ENCODE measurements at places on chromosomes 12 and 14.

DNA sequence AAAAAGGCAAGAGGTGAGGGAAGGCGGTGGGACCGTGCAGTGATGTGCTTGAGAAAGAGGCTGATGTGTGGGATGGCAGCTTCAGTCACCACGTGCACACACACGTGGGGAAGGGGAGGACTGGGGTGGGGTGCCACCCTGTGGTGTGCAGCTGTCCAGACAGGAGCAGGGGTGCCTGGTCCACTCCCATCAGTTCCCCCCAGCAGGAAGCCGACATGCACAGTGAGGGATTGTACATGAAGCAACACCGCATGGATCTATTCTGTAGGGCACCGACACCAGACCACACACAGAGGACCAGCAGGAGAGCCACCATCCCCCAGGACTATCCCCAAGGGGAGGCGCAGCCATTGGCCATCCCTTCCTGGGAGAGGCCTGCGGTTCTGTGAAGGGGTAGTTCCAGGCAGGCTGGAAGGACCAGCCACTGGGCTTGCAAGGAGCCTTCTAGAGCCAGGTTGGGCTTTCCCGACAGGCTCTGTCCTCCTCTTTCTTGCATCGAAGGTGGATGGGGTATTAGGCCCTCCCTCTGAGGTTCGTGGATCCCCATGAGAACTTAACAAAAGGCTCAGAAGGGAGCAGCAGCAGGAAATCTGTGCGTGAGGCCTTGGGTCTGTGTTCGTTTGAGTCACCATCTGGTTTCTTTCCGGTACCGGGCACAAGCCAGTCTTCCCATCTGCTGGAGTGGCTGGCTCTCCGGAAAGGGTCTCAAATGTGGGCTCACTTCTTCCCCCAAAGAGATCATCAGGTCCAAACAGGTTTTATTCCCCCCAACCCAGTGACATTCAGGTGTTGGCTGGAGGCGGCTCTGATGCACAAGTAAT, 59.8 kb downstream of the PLEKHG3 start:
- no peak for DNase-seq

DNA sequence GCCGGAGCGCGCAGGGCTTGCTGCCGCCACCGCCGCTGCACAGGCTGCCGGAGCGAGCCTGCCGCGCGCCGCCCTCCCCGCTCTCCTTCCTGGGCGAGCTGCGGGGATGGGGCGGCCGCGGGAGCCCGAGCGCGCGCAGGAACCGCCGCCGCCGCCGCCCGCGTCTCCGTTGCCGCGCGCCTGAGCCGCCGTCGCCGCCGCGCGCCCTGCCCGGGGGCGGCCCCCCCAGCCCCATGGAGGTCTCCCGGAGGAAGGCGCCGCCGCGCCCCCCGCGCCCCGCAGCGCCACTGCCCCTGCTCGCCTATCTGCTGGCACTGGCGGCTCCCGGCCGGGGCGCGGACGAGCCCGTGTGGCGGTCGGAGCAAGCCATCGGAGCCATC, 352 bp downstream of the PLXNC1 start:
- DNase-seq = no peak

GRCh38 chr14:73777420-73777819, 63.2 kb upstream of the PNMA1 start:
- no peak for DNase-seq

DNA sequence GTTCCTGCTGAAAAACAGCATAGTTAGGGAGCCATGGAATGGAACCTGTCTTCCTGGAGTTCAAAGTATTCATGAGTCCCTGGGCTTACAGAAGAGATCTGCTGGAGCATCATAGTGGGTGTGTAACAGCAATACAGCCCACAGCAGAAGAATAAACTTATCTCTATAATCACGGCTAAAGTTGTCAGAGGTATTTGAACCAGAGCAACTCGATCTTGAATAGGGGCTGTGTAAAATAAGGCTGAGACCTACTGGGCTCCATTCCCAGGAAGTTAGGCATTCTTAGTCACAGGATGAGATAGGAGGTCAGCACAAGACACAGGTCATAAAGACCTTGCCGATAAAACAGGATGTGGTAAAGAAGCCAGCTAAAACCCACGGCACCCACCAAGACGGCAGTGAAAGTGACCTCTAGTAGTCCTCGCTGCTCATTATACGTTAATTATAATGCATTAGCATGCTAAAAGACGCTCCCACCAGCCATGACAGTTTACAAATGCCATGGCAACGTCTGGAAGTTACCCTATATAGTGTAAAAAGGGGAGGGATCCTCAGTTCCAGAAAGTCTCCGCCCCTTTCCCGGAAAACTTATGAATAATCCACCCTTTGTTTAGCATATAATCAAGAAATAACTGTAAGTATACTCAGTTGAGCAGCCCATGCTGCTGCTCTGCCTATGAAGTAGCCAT, 223.4 kb downstream of the PCNX1 start:
- DNase-seq = no peak

DNA sequence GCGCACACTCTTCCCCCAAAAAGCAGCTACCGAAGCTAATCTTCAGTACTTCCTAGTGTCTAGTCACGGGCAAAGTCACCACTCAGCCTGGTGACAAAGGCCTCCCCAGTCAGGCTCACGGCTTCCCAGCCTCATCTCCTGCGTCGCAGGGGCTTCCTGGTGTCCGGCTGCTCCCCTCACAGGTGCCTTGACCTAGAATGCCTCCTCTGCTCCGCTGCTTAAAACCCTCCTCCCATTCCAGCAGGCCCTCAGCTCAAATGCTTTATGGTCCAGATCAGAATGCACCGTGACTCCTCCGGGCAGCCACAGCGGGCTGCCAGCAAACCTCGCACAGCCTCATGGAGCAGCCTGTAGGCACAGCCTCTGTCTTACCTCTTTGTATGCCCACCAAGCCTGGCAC, 53.1 kb downstream of the PRIMA1 start:
- DNase-seq = no peak

DNA sequence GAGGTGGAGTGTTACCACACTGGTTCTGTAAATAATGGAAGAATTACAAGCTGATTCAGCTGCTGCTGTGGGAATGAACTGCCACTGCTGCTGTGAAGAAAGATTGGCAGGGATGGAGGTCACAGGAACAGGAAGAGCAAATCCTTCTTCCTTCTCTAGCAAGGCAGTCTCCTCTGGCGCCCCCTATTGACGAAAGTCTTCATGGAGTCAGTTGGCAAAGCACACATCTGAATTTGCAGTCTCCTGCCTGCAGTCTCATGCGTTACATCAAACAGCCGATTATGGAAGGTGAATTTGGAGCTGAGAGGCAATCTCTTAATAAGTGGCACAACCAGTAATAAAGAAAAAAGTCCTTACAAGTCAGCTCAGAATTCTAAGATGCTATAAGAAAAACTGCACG, 106.0 kb upstream of the TMTC1 start:
- DNase-seq = peak; percentile 1

DNA sequence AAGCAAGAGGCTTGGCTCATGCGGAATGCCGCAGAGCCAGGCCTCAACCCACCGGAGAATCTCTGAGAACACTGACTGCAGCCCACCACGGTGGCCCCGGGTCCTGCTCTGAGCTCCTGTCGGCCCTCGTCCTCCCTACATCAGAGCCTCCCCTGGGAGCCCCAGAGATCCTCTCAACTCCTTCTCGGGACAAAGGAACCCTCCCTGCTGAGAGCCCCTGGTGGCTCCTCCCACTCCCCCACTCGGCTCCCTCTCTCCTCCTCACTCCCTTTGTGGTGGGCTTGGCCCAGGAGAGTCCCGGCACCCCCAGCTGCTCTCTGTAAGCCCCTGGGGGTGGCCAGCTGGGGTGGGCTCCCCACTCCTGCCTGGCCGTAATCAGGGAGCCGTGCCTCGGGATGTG, 11.1 kb upstream of the INF2 start:
- no peak for DNase-seq

- DNase-seq = no peak
Measured at GRCh38 chr12:53571295-53571694, 54.9 kb downstream of the ATF7 start.

DNA sequence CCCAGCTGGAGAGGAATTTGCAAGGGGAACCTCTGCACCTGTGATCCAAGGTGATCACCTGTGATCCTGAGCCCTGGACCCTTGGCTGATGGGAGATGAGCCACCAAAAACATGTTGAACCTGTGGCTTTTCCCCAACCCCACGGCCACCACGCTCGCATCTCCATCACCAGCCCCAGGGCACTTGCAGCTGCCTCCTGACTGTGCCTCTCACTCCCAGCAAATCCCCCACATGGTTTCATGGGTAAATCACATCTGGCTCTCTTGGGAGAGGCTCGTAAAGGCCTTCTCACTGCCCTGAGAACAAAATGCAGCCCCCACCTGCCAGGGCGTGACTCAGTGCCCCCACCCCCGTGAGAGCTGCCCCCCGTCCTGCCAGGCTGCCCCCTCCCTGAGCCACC, 76.0 kb downstream of the RFLNA start:
- no peak for DNase-seq

- no peak for DNase-seq
Measured at GRCh38 chr12:115972241-115972640, 305.3 kb downstream of the MED13L start.

DNA sequence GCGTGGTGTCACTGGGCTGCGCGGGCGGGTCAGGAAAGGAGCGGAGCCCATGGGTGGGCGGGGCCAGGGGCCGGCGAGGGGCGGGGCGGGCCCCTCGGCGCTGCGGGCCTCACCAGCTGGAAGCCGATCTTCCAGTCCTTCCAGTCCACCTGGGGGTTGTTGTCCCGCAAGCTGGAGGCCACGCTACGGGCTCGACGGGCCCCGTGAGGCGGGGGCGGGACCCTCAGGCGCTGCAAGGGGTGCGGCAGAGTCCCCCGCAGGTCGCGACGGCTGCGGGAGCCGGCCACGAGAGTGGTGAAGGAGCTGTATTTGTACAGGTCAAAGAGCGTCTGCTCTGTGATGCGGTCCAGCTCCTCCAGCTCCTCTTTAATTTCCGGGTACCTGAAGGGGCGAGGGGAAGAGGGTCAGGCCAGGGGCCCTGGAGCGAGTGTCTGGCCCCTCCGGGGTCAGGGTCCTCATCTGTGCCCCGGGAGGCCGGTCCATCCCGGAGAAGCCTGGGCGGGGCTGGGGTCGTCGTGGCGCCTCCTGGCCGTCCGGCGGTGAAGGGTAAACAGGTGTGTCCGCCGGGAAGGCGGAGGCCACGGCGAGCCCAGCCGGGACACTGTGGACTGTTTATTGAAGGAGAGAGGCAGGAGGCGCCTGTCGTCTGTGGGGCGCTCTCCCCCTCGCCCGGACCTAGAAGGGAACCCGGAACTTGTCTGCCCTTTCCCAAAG, 11.9 kb downstream of the SCNN1A start:
- no peak for DNase-seq

GRCh38 chr12:108442067-108442466, 73.0 kb upstream of the FICD start:
- DNase-seq = no peak

- no peak for DNase-seq
Measured at GRCh38 chr14:93729993-93730392, 58.3 kb downstream of the PRIMA1 start.

DNA sequence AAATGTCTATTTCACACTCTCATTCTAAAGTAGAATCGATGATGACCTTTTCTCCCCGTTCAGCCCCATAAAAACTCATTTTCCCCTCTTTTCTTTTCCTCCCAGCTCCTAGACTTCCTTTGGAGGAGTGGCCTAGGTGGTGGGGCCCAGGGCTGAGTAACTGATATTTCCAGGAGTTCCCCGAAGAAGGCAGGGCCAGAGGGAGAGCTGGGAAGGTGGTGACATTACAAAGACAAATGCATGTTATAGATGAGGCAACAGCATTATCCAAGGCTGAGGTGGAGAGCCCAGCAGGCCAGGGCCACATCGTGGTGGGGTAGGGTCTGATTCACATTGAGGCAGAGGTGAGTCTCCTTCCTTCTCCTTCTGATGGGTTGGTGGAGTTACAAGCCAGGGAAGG, 22.2 kb upstream of the HDAC7 start:
- no peak for DNase-seq

- no peak for DNase-seq
Measured at GRCh38 chr12:75683220-75683619, 171.8 kb upstream of the KRR1 start.

DNA sequence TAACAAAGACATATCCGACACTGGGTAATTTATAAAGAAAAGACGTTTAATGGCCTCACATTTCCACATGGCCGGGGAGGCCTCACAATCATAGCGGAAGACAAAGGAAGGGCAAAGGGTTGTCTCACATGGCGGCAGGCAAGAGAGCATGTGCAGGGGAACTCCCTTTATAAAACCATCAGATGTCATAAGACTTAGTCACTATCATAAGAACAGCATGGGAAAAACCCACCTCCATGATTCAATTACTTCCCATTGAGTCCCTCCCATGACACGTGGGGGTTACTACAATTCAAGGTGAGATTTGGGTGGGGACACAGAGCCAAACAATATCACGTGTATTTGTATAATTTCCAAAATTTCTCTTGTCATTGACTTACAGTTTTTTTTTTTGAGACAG, 5.5 kb upstream of the LMNTD1 start:
- DNase-seq = peak; percentile 9

DNA sequence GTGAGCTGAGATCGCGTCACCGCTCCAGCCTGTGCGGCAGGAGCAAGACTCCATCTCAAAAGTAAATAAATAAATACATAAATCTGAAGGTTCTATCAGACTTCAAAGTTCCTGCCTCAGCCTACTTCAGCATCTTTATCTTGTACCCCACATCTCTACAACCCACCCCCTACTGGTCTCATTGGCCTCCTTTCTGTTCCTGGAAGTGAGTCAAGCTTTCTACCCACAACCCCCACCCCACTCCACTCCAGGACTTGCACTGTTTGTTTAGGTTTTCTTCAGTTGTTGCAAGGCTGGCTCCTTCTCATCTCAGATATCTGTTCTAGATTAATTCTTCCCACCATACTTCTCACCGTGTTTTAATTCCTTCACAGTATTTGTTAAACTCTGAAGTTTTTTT, 714 bp upstream of the PSMC6 start:
- DNase-seq = no peak

- no peak for DNase-seq
Measured at GRCh38 chr12:5059358-5059757, 15.7 kb downstream of the KCNA5 start.

GRCh38 chr12:118821386-118821925, 159.9 kb upstream of the SRRM4 start:
- no peak for DNase-seq

- no peak for DNase-seq
Measured at GRCh38 chr14:68981539-68981976, 2.5 kb upstream of the ACTN1 start.

DNA sequence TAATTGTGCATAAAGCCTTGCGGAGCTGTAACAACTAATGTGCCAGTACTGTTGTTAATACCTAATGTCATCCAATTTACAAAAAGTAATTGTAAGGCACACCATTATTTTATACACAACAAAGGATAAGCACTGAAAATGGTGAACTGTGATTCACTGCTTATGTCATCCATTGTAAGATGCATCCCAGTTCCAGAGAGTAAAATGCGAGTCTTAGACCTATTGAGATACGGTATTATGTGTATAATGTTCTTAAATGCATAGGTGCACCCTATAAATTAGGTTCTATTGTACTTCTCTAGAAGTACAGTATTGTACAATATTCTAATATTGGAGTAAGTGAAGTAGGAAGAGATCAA, 406 bp downstream of the PARP2 start:
- DNase-seq = peak; percentile 22

DNA sequence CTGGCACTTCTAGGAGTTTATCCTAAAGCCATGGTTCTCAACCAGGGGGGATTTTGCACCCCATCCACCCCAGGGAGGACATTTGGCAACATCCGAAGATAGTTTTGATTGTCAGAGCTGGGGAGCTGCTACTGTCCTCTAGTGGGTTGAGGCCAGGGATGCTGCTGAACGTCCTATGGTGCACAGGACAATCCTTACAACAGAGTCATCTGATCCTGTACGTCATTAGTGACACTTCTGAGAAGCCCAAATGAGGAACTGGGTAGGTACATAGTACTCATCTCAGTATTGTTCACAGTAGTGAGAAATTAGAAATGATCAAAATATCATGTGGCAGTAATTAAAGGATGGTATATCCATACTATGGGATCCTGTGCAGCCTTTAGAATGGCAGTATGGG, 185.1 kb downstream of the CHST11 start:
- DNase-seq = no peak
